ENCODE measurements at places on chromosomes 7 and 10.

- peak; percentile 13 for DNase-seq
Observed at GRCh38 chr10:2284071-2284470, 546.7 kb upstream of the ADARB2 start.

GRCh38 chr10:77774940-77775391 lies 137.4 kb upstream of the KCNMA1 start:
- no peak for DNase-seq

DNA sequence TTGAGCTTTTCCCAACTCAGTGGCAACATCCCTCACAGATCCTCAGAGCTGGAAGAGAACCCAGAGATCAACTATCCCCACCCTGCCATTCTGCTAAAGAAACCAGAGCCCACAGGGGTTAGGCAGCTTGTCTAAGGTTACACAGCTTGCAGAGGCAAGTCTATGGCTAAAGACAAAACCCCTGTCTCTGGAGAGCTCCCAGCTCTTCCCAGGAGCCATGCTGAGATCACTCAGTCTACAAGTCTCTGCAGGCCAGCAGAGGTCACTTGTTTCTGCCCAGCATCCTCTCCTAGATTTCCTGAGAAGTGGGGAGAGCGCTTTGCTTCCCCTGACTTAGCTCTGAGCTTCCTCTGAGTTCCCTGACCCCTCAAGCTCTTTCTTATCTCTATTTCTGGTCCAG lies 28.5 kb upstream of the LOXL4 start:
- DNase-seq, result peak; percentile 60

GRCh38 chr10:4692206-4692605 lies 133.8 kb upstream of the AKR1E2 start:
- no peak for DNase-seq

DNA sequence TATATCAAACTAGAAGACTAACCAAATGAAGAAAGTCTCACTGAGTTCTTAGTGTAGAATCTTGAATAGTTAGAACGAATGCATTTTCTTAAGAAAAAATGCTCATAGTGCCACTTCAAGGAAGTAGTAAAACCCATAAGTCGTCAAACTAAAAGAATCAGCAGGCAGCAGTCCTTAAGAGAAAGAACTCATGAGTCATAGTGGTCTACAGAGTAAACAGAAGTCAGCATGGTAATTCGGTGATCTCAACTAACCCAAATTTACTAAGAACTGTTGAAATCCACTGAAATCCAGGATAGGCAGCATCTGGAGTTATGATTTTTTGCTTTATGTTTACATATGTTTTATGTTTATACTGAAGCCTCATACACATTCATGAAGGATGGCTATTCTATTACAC lies 256.2 kb downstream of the LHFPL3 start:
- no peak for DNase-seq

GRCh38 chr10:87740254-87740655 lies 77.8 kb downstream of the ATAD1 start:
- peak; percentile 78 for DNase-seq

GRCh38 chr10:124351481-124352220 lies 67.1 kb downstream of the OAT start:
- no peak for DNase-seq

DNA sequence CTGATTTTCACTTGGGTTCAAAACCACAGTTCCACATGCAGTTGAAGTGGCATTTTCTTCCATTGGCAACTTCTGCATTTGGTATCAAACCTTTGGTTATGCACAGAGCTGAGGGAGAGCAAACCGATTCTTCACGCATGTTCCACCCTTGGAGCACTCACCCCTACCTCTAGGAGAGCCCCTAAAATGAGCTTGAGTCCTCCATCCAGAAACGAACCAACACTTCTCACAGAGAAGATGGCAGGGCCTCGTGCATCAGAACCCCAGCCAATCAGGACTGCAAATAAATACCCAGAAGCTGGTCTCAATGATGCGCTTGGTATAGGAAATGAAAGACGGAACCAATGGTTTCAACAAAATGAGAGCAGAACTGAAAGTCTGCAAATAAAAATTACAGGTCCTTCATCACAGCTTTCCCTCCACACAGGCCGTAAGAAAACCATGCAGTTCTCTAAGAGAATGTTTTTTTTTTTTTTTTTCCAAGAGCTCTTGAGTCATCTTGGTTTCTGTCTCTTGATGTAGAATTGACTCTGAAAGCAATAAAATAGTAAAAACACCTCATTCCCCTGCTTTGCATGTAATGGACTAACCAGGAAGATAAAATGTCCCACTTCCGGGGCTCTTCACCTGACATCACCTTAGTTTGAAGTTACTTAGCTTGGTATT lies 23.9 kb downstream of the KLF6 start:
- DNase-seq, result no peak

GRCh38 chr10:60964257-60965235 lies 20.6 kb upstream of the RHOBTB1 start:
- DNase-seq, result peak; percentile 80

Measured in RWPE1 (cell line).